Gastrocnemius medialis (tissue), 4 donors: ENCODE measurements at places on chromosomes 16 and 17. TPM values are rescaled to one million over a fixed set of nuclear protein-coding genes. Genes with fewer than 3 reads are reported as not detected.

The MT1G gene
- total RNA-seq, result not detected

GRCh38 chr17:48429156-48429555, 858 bp downstream of the SKAP1 start:
- H3K36me3 ChIP-seq, result no peaks in the 10 kb centered on the region
- no peaks in the 10 kb centered on the region for H3K4me1 ChIP-seq
- DNase-seq, result no peak
- no peak overlapping the region for H3K27ac ChIP-seq
- no peak overlapping the region for H3K4me3 ChIP-seq

The TPSAB1 gene
- total RNA-seq, result 3.3 TPM

The ALOX12B gene
- not detected for total RNA-seq

The HYDIN gene
- total RNA-seq, result not detected
